Sciatic nerve (tissue), 2 donors: ENCODE measurements at places on chromosomes 12 and 14.

DNA sequence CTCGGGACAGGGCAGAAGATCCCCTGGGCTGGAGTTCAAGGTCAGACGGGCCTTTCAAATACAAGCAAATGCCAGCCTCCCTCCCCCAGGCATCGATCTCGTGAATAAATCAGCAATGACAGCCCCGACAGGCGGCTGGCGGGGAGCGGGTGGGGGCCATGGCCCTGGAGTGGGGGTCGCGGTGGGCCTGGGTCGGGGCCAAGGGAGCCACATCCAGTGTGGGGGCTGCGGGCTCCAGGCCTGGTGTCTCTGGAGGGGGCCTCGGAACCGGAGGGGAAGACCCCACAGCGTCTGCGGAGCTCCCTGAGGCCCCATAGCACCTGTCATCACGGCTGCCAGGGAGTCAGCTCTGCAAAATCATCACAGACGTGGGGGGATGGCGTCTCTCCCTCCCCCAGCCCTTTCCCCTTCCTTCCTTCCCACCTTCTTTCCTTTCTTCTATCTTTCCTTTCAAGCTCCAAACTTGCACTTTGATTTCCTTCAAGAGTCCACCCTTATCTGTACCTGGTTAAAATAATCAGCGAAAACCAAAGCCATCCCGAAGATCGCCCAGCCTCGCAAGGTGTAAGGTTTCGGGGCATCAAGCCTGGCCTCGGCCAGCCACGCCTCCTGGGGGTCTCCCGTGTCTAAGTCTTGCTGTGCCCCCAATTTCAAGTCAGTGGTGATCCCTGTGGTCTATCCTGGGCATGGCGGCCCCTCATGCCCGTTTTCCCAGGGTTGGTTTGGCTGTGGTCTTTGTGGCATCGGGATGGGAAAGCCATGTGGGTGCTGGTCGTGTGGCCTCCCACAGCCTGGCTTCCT is 92.1 kb downstream of the NOC4L start:
- no peak for DNase-seq

DNA sequence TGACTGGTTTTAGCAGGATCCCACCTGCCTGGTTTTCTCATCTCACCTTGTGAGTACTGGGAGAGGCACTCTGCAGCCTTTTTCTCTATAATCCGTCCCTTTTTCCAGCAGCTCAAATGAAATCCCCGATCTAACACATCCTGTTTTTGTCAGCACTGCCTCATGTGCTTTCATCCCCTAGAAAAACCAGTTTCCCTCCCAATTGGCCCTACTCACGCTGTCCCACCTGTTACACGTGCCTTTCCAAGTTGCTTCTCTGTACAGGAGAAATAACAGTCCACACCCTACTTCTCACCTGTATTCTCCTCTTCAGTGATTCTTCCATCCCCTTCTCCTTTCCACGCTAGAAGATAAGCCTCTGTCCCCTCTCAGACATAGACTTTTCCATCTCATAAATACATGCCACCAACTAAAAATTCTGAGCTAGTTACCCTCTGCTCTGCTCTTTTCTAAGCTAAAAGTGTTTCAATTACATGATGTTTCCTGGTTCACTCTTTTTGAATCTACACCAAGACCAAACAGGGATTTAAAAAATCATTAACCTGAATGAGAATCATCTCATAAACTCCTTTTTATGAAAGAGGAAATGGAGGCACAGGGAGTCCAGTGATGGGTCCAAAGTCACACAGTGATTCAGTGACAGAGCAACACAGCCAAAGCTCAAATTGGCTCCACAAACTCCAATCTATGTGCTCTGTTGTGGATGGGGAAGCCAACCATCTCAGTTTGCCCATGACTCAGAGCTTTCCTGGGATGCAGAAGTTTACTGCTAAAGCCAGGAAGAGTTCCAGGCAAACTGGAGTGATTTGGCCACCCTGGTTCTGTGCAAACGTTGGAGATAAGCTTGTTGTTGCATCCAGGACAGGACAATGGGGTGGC is 240.0 kb upstream of the TMEM132C start:
- no peak for DNase-seq

DNA sequence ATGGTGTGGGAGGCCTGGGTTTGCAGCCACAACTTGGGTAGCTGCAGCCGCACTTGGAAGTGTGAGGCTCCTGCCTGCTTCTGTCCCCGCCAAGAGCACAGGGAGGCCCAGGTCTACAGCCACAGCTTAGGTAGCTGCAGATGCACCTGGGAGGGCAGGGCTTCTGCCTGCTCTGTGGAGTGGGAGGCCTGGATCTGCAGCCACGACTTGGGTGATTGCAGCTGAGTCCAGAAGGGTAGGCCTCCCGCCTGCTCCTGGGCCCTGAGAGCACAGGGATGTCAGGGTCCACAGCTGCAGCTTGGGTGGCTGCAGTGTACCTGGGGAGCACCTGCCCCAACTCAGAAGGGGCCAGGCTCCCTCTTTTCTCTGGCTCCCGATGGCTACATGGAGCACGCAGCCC is 287.3 kb downstream of the AEBP2 start:
- DNase-seq, result no peak

- DNase-seq, result no peak
Observed at GRCh38 chr12:49661191-49661590, 37.8 kb downstream of the PRPF40B start.

- DNase-seq, result no peak
Observed at GRCh38 chr14:85583380-85583779, 53.4 kb downstream of the FLRT2 start.

DNA sequence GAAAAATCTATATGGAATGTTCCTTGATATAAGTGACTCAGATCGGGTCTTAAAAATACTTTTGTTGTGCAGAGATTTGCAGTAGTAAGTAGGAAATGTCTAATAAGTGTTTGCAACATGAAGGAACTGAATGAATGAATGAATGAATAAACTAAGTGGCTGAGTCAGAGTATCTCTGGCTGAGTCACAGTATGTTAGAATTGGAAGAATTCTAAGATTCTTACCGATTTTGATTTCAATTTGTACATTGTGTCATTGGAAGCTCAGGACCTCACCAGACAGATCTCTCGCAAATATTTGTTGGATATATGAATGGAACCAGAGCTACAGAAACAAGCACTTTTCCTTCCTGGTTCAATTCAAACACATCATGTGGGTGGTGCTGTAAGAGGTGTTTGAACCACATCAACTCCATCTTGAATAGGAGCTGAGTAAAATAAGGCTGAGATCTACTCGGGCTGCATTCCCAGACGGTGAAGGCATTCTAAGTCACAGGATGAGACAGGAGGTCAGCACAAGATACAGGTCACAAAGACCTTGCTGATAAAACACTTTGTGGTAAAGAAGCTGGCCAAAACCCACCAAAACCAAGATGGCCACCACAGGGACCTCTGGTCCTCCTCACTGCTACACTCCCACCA is 123.9 kb upstream of the FOXN3 start:
- no peak for DNase-seq

GRCh38 chr12:212415-212714 is 1.6 kb downstream of the SLC6A12 start:
- DNase-seq, result no peak

DNA sequence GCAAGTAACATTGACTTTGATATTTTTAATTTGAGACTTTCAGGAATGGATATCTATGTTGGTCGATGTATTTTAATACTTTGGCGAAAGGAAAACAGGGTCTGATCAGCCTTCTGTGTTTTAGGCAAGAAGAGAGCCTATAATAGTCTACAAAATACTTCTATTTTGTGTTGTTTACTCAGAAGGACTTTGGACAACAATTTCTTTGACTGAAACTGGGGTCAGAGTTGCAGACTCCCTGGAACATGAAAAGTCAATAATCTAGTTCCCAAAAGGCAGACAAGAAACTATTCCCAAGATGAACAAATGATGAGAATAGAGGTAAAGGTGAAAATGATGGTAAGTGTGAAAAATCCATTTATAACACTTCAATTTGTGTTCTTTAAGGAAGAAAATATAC is 10.6 kb upstream of the NUBPL start:
- no peak for DNase-seq

- DNase-seq, result no peak
Observed at GRCh38 chr12:121165316-121165715, 32.6 kb downstream of the P2RX7 start.

GRCh38 chr14:106269029-106269428 is 742.6 kb downstream of the TMEM121 start:
- no peak for DNase-seq

GRCh38 chr12:31828071-31828470 is 99.2 kb upstream of the AMN1 start:
- DNase-seq, result no peak

DNA sequence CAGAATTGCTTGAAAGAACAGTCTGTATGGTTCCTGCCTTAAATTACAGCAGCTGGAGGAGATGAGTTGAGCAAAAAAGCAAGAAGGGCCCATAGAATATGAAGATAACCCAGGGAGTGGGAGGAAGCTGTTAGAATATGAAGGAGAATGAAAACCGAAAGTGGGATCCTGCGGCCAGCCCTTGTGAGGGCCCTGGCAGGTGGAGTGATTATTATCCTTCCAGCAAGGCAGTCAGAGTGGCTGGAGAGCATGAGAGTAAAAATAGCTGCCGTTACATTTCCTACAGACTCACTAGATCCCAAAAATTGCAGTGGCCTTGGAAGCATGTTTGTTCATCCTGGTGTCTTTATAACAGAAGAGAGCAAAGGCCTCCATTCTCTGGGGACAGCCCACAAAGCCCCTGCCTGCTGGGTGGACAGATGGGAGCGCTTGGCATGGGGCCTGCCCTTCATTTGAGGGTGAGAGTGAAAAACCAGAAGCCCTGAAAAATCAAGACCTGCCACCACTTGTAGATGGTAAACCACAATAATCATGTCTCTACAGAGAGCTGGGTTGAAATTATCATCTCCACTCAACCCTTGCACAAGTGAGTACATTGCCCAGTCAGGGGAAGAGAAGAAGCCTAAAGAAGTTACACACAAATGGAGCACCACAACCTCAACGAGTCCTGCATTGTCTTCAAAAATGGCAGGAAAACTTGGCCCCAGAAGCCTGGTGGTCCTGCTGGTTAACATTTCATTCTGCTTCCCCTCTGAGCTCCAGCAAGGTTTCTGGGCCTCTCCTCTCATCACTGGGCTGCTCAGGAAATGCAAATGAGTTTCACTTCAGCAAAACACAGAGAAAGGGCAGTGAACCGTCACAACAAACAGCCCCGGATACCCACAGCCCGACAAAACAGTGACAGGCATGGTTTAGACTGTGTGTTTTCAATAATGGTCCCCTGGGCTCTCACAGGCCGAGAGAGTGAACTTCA is 20.5 kb downstream of the ZDHHC22 start:
- DNase-seq, result no peak

- no peak for DNase-seq
Observed at GRCh38 chr12:104752881-104753280, 205.2 kb downstream of the SLC41A2 start.

- no peak for DNase-seq
Observed at GRCh38 chr12:95416111-95416636, 57.8 kb upstream of the METAP2 start.

- DNase-seq, result no peak
Observed at GRCh38 chr14:96053600-96054381, 14.6 kb downstream of the C14orf132 start.

GRCh38 chr12:56299308-56299852 is 750 bp downstream of the CS start:
- no peak for DNase-seq
